Stimulated activated CD8-positive, alpha-beta memory T cell treated with anti-CD3 and anti-CD28 coated beads, Interleukin-7, amount 100 ng/mL, for 1 hour (primary cell): ENCODE measurements at places on chromosomes 6 and 20.

DNA sequence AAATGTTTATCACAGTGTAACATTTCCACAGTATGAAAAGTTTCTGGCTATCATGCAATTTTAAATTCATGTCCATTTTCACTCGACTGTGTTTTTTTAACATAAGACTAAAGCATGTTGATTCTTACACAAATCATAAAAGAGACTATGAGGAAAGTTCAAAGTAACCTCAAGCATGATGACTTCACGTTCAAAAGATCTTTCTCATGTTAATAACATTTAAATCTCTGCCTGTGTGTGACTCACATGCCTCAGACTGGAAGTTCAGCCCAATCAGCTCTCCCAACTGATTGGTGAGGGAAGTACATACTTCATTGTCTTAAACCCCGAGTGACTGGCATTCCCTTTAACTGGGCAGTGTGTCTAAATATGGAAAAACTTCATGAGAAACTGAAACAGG, 37.4 kb downstream of the ATXN1 start:
- DNase-seq: no peak

- DNase-seq: no peak
Measured at GRCh38 chr6:51283723-51284355, 465.2 kb downstream of the TFAP2B start.

DNA sequence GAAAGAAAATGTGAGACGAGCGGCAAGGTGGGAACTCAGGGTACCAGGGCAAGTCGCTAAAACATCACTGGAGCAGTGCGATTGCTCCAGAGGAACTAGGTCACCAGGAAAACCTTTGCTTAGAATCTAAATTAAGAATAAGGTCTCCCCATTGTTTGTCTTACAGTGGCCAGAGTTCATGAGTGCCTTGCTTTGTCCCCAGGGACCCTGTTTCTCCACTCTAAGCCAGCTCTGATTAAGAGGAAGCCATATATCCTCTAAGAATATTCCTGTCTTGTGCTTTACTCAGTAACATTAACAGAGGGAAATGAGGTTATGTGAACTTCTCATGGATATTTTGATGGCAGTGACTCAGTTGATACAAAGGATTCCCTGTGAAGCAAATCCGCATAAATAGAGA, 305.8 kb downstream of the CD83 start:
- DNase-seq: no peak

DNA sequence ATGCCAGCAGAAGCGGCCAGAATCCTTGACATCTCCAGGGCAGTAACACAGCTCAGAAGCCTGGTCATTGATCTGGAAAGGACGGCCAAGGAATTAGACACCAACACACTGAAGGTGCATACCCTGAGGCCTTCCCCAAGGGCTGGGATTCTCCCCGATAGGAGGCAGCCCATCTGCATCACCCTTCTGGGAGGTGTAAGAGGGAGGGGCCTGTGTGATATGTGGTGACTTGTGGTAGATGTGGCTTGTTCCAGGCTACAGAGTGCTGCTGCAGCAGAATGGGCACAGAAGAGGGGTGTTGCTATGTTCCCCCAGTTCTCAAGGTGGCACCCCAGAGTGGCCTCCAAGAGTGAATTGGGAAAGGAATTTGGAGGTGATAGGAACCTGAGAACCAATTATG, 11.2 kb downstream of the TRIM40 start:
- DNase-seq: no peak

DNA sequence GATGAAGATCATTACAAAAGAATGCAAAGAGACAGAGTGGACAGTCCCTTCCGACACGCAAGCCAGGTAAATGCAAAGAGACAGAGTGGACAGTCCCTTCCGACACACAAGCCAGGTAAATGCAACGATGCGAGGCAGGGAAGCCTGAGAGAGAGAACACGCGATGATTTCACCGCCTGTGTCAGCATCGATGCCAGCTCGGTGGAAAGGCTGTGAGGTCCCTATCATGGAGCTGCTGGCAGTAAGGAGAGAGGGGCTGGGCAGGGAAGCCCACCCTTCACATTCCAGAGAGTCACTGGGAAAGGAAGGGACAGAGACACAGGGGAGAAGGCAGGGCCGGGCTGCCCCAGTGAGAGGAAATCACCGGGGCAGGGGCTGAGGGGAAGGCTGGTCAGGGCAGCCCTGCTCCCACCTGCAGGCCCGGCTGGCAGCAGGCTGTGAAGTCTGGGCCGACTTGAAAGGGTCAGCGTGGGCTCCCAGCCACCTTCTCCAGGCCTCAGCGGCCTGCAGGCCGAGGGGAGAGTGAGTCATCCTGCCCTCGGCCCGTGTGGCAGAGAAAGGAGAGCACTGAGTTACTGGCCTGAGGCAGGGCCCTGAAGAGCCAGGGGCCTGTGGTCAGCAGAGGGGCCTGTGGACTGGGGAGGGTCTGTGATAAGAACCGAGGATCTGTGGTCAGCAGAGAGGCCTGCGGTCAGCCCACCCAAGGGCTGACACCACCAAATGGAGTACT, 80.4 kb downstream of the DACT2 start:
- no peak for DNase-seq

DNA sequence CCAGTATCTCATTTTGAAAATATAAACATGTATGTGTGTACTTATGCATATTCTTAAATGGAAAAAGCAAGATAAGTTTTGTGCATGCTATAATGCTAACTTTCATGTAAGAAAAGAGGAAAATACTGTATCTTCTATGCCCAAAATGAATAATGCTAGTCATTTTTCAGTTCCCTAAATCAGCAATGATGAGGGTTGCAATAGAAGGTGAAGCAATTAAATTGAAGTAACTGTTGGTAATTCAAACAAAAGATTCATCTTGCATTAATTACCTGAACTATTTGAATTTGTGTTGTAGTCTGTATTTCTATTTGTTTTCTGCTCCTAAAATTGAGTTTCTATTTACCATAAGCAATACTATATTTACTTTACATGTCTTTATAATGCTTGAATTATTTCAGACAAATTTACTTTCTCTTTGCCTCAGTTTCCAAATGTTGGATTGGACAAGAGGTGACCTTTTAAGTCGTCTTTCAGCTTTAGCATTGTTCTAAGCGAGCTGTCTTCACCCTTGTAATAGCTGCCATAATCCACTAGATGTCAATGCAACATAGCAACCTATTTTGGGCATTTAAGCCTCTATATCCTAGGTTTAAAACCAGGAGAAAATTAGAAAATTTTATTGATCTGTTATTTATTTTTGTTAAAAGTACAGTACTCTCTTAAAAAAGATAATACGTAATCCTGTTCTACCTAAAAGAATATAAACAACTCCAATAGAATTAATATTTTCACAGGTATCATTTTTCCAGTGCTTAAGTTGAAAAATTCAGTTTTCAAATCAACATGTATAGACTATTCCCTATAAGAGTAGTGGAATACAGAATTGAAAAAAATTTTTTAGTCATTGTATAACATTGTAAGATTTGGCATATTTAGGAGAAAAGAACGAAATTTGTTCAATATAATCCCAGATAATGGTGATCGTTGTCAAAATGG, 52.3 kb upstream of the IFNGR1 start:
- no peak for DNase-seq
